ENCODE measurements at places on chromosomes 2 and 18.

DNA sequence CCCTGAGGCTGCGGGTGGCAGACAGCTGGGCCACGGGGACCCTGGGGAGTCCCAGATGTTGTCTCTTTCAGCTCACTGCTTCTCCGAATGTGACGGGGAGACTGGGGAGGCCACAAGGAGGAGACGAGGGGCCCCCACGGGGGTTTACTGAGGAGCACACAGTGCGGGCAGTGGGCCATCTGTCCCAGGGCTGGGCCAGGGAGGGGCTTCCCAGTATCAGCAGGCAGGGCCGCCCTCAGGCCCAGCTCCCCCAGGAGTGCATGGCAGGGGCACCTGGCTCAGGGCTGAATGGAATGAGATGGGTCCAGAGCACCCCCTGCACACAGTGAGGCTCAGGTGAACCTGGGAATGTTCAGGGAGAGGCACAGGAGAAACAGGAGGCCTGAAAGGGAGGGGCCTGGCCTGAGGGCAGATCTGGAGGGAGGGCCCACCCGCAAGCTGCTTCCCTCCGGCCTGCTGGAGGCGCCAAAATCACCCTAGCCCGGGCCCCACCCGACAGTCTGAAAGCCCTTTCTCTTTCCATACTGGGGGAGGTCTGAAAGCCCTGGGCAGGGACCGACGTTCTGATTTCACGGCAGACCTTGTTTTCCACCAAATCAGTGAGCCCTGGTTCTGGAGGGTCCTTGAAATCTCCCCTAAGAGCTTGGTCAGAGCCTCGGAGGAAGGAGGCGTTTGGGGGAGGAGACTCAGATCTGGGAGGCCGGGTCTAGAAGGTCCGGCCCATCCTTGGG lies 35.5 kb upstream of the PTMA start:
- no peak for DNase-seq

DNA sequence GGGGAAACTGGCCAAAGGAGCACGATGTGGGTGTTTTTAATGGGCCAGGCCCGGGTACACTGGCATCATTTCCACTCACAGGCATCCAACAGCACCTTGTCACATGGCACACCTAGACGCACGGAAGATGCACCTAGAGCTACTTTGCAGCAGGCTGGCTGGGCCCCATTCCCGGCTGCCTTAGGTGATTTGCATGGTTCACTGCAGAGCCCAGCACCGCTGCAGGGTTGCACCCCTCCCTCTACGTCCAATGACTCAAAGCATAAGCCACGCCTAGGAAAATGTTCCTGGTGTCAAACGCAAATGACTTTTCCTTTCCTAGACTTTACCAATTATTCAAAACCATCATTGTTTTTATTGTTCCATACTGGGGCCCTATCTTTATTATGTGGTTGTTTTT lies 222.9 kb downstream of the EIPR1 start:
- no peak for DNase-seq

DNA sequence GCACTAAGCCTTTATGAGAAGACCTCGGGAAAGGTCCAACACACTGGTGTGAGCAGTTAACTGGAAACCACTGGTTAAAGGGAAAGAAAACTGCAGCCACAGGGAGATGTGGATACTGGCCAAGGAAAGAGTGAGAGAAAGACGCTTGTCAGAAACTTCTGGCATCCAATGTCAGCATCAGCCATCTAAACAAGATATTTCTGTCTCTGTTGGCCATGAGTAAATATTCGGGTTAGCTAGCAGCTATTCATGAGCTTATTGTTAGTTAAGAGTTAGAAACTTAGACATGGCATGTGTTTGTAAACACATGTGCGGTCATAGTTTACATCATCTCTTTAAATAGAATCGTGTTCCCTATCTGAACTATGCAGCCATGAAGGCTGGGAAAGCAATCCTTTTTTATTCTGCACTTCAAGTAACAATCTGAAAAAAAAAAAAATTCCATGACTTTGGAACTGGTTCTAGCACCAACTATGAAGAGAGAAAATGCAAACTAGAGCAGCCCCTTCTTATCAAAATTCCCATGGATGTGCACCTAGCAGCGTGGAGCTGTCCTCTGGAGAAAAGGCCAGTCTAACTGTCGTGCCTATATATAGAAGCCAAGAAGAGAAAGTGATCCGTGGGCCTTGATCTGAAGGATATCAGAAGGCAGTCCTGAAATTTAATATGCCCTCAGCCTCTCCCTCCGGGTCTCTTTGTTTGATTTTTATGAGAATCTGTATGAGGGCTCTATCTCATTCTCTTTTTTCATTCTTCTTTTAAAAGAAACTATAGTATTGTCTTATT lies 84.0 kb upstream of the RFX8 start:
- peak; percentile 74 for DNase-seq

DNA sequence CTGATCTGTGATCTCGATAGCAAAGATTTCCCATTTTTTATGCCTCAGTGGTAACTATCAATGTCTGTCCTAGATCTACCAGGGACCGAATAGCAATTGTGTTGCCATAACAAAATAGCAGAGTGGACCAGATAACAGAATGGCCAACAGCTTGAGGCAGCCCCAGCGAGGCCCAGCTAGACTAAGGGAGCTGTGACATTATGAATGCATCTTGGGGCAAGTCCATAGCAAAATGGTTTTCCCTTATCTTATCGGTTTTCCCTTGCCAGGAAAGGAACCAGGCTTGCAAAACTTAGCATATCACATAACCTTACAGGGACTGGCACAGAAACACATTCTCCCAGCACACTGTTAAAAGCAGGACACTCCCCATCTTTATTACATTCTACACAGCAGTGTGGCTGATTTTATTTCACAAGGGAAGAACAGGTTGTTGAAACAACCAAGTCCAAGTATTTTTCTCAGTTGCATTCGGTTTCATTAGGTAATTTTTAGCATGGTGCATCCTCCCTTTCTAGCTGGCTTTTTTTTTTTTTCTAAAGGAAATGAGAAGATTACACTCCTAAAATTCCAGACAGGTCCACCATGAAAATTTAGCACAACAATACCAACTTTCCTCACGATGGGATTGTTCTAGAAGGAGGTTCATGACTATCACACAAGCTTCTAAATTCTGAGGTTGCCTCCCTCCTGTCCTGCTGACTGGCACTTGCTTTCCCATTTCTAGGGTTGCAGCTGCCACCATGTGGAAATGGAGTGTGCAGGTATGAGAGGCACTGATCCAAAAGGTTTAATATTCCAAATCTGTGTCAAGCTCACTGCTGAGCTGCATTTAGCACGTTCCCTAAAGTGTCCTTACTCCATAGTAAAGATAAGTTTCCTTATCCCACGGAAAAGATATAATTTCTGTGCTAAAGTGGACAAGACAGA lies 97.0 kb upstream of the SLC35G4 start:
- DNase-seq: no peak

DNA sequence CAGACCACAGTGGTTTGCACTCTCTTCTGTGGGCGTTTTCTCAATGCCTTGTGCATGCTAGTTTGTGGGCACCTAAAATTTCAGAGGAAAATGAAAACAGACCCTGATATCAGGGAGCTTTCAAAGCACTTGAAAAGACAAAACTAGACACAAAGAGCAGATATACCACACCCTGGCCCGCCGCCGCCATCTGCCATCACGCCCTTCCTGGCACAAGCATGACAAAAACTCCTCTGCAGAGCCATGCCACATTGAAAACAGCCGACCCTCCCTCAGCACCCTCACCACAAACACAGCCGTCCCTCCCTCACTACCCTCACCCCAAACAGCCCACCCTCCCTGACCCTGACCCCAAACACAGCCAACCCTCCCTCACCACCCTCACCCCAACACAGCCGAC lies 84.8 kb upstream of the RAB6C start:
- DNase-seq: no peak

DNA sequence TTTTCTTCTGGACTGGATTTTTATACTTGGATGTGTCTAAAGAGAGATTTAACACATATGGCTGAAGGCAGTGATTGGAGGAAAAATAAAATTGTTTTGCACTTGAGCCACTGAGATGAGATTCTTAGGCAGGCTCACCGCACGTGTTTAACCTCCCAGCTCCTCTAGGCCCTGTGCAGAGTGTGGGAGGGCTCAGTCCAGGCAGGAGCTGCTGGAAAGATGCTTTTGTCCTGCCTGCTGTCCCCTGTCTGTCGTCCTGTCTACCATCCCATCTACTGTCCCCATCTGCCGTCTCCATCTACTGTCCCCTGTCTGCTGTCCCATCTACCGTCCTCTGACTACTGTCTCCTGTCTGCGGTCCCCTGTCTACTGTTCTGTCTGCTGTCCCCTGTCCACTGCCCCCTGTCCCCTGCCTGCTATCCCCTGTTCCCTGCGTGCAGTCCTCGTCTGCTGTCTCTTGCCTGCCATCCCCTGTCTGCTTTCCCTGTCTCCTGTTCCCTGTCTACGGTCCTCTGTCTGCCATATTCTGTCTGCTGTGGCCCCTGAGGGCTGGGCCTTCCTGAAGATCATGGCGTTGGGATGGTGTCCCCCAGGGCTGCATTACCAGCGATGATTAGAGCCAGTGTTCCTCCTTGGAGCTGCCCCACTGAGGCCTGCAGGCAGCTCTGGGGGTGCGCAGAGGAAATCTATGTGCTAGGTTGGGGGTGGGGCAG lies 43.7 kb upstream of the HS6ST1 start:
- no peak for DNase-seq

GRCh38 chr18:8928847-8929780 lies 173.4 kb upstream of the NDUFV2 start:
- no peak for DNase-seq

DNA sequence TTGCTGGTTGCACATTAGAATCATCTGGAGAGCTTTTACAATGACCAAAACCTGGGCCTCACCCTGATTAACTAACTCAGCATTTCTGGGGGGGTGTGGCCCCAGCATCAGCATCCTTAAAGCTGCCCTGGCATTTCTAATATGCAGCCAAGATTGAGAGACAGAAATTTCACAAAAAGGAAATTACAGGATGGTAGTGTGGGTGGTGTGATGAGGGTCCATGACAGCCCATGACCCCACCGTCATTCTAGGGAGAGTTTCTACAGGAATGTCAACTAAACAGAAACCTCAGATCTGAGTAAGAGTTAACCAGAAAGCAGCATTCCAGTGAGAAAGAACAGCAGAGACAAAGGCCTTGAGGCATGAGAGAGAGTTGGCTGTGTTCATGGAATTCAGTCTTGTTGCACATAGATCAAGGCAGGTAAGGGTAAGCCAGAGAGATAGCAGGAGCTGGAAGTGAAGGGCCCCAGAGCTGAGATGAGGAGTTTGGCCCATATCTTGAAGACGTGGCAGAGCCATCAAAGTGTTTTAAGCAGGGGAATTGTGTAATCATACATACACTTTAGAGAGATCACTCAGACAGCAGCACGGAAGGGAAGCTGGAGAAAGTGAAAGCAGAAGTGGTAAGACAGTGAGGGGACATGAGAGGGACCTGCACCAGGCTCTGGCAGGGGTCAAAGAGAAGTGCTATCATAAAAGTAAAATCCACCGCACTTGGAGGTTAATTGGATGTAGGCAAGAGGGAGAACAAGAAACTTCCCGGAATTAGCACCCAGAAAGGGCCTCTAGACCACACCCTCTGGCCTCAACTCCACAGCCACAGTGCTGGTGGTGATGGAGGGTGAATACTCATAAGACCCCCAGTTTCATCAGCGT lies 7.8 kb upstream of the TRABD2A start:
- DNase-seq: no peak

DNA sequence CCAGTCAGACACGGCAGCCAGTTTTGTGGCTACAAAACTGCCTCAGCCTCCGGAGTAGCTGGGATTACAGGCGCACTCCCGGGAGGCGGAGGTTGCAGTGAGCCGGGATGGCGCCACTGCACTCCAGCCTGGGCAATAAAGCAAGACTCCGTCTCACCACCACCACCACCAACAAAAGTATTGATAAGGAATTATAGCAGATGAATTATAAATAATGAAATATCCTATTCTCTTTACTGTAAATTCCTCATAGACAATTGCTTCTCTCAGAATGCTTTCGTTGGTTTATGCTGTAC lies 1.4 kb upstream of the FAM161A start:
- DNase-seq: no peak

DNA sequence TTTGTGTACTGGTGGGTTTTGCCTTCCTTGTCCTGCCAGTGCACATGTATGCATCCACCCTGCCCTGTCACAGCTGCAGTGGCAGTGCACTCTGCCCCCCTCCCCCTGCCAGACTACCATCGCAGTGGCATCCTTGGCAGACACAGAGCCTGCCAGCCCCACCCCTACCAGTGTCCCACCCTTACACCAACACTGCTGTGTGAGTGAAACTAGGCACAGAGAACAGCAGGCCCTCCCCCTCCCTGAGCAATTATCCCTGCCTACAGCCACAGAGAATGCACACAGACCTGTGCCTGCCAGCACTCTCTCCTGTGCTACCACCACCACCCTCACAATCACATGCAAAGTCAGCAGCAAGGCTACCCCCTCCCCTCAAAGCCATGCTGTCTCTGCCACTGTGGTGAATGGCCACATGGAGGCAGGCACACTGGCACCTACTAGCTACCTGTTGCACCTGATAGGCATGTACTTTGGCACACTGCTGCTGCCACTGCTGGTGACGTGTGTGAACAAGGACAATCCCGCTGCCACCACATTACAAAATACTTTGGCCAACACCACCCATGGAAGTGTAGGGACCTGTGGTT lies 239.8 kb downstream of the CALCRL start:
- DNase-seq: no peak

GRCh38 chr2:44768438-44769236 lies 172.9 kb upstream of the SIX3 start:
- no peak for DNase-seq

DNA sequence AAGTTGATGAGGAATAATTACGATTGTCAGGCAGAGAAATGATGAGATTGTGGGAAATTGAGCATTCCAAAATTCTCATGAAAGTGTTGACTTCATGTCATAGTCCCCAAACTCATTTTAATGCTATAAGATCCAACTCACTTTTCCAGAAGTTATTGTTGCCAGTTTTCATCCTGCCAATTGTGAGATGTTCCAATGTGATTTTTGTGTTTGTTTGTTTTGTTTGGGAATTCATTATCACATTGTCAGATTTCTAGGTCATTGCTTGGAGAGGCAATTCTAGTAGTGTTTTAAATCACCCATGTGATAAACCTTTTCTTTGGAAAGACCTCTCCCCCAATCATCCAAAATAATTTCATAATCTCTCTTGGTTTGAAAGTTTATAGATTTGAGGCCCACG lies 86.0 kb upstream of the ACVR2A start:
- DNase-seq: no peak

DNA sequence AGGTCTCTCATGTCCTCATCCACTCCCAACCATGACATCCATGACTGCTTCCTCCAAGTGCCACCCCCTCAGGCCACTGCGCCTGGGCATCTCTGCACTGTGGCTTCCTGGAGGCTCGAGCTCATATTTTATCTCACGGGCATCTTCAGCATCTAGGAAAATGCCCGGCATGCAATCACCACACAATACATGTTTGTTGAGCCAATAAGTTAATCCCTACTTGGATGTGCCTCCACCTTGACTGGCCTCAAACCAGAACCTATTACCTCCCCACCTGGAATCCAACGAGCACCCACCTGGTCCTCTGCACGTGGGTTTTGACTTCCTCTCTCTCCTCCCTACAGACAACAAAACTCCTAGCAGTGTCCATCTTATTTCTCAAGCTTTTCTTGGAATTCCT lies 198.9 kb upstream of the REV1 start:
- DNase-seq: no peak

- no peak for DNase-seq
Measured at GRCh38 chr2:143473820-143474219, 344.6 kb downstream of the ARHGAP15 start.
